PC-3 (cell line): ENCODE measurements at places on chromosomes 12 and 14. TPM values are rescaled to one million over a fixed set of nuclear protein-coding genes. Genes with fewer than 3 reads are reported as not detected.

- DNase-seq = peak; percentile 33
Measured at GRCh38 chr14:100975671-100976070, 72.1 kb upstream of the RTL1 start.

DNA sequence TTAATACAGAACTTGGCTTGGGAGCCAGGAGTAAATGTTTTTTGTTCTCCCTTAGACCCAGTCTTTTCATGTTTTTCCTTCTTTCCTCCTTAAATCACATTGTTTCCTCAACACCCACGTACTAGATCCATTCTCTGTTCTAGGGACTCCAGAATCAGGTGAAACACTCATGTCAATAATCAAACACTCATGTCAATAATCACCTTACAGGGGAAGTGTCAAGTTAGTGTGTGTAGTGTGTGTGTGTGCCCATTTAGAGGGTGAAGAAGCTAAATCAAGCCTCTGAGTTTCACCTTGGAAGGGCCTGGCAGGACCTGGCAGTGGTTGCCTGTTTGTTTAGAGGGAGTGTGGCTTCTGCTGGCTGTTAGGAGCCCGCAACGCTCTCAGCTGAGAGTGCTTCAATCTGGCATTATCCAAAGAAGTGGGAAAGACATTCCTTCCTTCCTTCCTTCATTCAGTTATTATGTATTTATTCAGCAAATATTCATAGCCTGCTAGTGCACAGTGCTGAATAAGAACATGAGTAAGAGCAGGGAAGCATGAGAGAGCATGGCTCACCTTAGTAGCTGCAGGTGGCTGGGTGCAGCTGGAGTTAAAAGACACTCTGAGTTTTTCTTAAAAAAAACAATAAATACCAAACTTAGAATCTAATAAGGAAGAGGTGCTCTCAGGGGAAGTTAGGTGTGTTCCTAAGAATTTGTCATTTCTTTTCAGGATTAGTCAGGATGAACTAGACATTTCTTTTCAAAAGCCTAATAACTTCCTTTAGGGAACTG is 17.6 kb upstream of the EID3 start:
- peak; percentile 94 for DNase-seq

ZFHX2 gene
- total RNA-seq = 0.55 and 1.4 TPM in 2 replicates

UBE3B gene
- 25.7 and 35.6 TPM in 2 replicates for total RNA-seq

GRCh38 chr12:52193991-52194390 is 2.2 kb upstream of the KRT80 start:
- peak; percentile 52 for DNase-seq

DNA sequence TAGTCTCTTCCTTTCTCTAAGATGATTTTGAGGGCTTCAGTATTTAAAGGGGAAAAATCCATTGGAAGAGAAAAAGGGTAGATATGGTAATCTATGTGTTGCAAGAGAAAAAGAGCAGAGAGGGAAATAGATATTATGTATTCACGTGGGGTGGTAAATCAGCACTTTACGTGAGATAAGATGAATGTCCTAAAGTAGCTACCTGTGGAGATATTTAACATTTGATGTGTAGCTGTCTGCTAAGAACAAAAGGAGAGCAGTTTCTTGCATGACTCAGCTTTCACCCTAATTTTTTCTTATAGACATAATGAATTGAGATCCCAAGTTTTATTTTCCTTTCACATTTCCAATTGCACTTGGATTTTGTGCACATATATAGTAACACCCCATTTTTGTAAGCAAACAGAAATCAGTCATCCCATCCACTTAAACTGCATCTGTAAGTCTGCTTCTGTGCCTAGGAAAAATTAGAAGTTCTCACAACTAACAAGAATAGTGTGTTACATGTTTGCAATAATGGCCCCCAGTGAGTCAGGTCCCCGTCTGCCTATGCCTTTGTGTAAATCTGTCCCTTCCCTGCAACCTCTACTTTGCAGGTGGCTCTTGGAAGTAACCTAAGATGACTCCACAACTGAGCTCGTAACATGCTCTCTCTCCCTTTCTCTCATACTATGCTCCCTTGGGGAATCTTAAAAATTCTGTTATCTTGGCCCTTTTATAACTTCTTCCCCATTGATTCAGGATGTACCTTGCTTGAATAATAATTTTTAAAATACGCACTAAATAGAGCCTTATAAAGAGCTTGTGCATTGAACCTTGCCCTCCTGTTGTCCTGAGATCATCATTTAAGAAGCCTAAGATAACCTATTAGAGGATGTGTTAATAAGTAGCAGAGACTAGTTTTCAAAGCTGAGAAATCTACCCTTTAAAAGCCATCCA is 3.7 kb downstream of the TMTC3 start:
- no peak for DNase-seq

TAS2R14 gene
- total RNA-seq = 1.6 and 1.8 TPM in 2 replicates

GLS2 gene
- total RNA-seq = 4.0 and 7.3 TPM in 2 replicates

GRCh38 chr14:103861413-103862392 is 14.3 kb upstream of the PPP1R13B start:
- no peak for DNase-seq

DNA sequence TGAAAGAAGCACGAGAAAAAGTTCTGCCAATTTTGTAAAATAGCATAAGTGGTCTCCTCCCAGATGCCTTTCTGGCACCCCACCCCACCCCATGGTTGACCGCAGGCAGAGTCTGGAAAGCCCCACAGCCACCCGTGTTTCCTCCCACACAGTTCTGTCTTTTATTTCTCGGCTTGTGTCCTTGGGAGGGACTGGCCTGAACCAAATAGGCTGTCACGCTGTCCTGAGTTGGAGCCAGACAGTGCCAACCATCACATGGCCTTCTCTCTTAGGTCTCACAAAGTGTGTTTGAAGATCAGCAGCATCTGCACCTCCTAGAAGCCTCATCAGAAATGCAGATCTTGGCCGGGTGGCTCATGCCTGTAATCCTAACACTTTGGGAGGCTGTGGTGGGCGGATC is 10.2 kb upstream of the LTA4H start:
- no peak for DNase-seq

GRCh38 chr12:50894241-50894640 is 51.5 kb downstream of the TMPRSS12 start:
- DNase-seq = no peak

GYS2 gene
- total RNA-seq = not detected in 2 replicates

CCDC196 gene
- not detected in 2 replicates for total RNA-seq

DNA sequence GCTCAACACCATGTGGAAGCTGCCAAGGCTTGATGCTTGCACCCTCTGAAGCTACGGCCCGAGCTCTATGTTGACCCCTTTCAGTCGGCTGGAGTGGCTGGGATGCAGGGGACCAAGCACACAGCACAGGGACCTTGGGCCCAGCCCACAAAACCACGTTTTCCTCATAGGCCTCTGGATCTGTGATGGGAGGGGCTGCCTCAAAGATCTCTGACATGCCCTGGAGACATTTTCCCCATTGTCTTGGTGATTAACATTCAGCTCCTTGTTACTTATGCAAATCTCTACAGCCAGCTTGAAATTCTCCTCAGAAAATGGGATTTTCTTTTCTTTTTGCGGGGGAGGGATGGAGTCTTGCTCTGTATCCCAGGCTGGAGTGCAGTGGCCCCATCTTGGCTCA is 46.3 kb downstream of the MON2 start:
- no peak for DNase-seq

DHRS4L2 gene
- total RNA-seq = 16.5 and 26.7 TPM in 2 replicates

FRMD6 gene
- total RNA-seq = 88.3 and 103 TPM in 2 replicates

DNA sequence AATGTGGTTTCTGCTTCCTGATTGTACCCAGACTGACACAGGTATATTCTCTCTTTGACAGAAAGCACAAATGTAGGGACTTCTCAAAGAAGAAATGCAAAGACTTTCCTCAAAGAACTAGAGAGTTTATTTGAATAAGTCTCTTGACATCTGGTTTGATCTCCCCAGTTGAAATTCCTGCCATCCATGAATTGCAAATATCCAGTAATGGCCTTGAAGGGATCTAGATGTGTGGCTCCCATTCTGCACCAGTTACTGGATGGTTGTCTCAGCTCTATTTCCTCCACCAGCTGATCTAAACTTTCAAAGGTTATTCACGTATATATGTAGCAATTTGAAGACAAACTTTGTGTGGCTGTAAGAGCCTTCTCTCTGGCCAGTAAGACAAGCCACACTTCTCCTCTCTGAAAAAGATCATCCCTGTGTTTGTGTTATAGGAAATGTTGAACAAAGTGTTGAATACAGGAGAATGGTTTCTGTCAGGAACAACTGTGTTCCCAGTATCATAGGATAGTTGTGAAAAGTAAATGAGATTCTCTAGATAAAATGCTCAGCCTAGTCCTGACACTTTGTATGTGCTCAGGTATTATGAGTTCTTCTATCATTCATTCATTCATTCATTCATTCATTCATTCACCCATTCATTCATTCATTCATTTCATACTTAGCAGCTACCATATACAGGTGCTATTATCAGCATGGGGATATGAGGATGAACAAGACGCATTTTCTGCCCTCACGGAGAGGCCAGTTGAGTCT is 22.7 kb upstream of the GPRC5A start:
- no peak for DNase-seq

- peak; percentile 59 for DNase-seq
Measured at GRCh38 chr14:89013098-89013504, 188.7 kb downstream of the TTC8 start.
